ENCODE measurements at places on chromosomes 4 and X. TPM values are rescaled to one million over a fixed set of nuclear protein-coding genes. Genes with fewer than 3 reads are reported as not detected.

Gene ADGRG4
- not detected for total RNA-seq

Gene SCML2
- total RNA-seq: 0.64 TPM

Gene EGF
- total RNA-seq: 0.24 TPM

Gene DCX
- 0.04 TPM for total RNA-seq

Gene PPM1K
- 7.7 TPM for total RNA-seq
